Fibroblast of skin of left quadriceps (primary cell): ENCODE measurements at places on chromosomes 6 and 20.

DNA sequence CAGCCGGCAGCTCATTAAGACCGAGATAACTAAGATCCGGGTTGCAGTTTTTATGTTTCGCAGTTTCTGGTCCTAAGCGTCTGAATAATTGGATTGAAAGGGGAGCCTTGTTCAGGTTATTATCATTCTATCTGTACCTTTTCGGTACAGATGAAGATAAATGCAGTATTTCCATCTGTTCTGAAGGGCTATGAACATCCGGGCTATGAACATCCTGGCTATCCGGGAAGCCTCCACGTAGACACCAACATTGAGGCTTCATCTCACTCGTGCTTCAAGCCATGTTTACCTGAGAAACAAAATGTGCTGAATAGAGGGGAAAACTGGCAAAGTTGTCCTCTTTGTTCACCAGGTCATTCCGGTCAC is 399 bp upstream of the REPS1 start:
- no peak for DNase-seq

DNA sequence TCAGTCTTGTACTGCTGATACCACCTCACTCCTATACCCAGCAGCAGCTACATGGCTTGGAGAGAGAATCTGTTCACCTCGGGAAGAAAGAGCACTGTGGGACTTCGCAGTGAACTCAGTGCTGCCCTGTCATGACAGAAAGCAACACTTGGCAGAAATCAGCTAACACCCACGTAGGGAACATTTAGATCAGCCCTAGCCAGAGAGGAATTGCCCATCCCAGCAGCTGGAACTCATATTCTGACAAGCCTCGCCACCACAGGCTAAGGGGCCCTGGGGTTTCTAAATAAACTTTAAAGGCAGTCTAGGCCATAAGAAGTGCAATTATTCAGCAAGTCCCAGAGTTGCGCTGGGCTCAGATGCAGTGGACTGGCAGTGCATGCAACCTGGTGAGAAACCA is 1266.8 kb downstream of the GRIK2 start:
- DNase-seq = no peak

DNA sequence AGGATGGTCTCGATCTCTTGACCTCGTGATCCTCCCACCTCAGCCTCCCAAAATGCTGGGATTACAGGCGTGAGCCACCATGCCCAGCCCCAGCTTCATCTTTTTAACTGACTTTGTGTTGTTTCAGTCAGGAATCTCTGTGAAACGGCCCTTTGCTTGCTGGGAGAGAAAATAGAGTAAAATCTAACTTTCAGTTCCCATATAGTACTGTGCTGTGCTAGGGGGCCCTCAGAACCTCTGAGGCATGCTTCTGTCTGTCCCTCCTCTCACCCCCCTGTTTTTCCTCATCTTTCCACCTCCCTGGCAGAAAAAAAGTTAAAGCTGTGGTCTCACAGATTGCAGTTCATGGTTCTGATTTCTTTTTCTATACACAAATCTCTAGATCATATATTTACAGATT is 48.4 kb downstream of the LRP11 start:
- DNase-seq = no peak

DNA sequence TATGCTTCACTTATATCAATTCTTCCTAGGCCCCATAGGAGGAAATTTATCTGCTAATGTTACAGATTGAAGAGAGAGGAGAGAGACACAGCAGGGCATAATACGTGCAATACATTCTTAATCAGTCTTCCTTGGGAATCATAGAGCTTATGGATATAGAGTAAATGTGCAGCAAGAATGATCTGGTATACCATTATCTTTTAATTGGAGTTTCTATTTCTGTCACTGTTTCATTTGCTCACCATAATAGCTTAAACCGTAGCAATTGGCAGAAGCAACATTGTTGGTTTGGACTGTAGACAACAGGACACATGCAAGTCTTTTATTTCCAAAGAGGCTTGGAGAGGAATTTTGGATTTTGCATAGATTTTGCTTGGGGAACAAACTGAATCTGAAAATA is 68.1 kb upstream of the PCSK2 start:
- no peak for DNase-seq

DNA sequence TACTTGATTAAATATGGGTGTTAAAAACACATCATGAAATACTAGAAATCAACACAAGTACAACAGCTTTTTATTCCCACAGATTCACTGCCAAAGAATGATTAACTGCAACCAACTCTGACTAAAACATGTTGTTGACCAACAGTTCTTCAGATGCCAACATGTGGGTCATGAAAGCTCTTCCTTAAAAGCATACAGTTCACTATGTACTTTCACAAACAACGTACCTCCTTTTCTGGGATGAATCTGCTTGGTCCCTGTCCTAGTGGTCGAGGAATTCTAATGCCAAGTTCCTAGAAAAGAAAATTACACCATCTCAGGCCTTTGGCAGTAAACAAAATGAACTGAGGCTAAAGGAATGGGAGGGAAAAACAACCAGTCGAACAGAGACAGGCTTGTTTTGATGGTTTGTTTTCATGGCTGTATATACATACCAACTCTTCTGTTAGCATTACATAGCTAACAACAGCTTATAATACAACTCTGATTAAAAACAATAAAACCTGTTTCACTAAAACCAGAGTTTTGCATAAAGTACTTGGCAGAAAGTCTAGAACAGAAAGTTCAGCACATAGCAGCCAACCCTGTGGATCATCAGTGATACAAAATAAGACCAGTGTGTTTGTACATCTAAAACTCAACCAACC is 92.5 kb downstream of the SESN1 start:
- no peak for DNase-seq

DNA sequence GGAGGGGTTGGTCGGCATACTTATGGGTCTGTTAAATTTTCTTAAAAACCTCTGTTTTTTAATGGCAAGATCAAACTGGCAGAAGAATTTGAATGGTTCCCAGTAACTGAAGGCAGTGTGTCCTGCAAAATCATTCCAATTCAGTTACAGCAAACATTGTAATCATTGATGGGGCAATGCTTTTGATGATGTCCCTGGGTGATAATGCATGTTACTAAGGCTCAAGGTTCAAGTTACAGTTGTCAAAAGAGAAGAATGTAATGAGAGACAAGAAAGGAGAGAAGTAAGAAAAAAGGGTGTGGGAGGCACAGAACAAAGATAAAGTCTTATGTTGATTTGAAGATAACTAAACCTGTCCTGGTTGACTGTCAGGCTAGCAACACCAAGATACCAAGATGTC is 54.9 kb downstream of the CEP162 start:
- DNase-seq = no peak

GRCh38 chr6:154247119-154247861 is 109.3 kb downstream of the IPCEF1 start:
- no peak for DNase-seq

GRCh38 chr6:105087571-105088211 is 92.1 kb downstream of the POPDC3 start:
- peak; percentile 20 for DNase-seq

GRCh38 chr20:57911512-57912226 is 201.9 kb upstream of the PMEPA1 start:
- no peak for DNase-seq

DNA sequence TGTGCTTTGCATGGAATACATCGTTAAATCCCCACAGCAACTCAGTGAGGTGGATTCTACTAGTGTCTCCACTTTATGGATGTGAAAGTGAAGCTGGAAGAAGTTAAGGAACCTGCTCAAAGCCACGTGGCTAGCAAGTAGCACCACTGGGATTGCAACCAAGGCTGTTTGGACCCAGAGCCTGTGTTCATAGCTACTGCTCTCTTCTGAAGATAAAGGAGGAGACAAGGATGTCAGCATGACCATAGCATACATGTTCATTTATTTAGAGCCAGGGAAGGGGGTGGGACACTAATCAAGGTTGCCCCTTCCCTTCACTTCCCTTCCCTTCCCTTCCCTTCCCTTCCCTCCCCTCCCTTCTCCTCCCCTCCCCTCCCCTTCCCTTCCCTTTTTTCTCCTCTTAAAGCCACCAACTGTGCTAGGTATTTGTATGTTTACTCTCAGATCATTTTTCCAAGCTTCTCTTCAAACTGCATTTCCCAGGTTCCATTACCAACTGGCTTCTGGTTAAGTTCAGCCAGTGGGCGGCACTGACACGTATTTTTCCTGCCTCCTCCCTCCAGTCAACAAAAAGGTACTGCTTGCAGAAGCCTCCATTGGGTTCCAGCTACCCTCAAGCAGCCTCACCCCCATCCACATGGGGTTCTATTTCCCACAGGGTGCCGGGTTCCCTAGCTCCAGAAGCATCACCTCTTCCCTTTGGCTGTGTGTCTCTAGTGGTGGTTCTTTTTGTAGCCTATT is 134.9 kb downstream of the BCAS1 start:
- DNase-seq = no peak

DNA sequence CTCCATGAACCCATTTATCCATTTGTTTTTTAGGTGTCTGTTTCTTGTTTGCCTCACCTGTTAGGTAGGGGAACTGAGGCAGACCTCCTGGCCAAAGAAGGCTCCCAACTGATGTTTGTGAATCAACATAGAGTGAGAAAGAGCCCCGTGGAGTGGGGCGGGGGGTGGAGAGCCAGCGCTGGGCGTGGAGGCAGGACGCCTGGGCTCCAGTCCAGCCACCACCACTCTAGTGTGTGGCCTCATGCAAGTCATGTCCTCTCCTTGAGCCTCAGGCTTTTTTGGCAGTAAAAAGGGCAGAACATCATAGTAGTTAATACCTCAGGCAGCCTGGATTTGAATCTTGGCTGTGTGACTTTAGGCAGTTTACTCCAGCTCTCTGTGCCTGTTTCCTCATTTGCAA is 42.2 kb upstream of the SCRT2 start:
- DNase-seq = no peak

DNA sequence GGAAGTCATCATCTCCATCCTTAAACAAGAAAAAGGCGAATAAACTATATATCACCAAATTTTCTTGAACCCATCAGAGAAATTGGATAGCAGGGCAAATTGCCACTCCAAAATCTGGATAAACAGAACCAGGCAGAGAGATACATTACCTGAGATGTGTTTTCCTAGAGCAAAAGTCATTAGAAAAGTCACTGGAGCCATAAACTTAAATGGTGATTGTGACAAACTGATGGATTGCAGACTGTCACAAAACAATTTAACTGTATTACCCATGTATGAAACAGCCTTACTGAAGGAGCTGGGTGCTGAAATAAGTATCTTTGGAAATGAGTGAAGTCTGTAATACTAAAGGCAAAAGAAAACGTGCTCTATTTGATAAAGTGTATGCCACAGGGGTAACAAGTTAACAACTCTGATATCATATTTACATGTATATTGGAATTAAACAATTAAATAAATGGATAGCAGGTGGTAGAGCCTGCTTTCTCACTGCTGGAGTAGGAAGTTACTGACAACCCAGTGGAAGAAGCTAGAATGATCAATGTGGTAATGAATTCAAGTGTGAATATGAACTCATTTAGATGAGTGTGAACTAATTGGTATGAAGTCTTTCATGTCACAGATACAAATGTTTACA is 186.9 kb downstream of the LMBRD1 start:
- no peak for DNase-seq

DNA sequence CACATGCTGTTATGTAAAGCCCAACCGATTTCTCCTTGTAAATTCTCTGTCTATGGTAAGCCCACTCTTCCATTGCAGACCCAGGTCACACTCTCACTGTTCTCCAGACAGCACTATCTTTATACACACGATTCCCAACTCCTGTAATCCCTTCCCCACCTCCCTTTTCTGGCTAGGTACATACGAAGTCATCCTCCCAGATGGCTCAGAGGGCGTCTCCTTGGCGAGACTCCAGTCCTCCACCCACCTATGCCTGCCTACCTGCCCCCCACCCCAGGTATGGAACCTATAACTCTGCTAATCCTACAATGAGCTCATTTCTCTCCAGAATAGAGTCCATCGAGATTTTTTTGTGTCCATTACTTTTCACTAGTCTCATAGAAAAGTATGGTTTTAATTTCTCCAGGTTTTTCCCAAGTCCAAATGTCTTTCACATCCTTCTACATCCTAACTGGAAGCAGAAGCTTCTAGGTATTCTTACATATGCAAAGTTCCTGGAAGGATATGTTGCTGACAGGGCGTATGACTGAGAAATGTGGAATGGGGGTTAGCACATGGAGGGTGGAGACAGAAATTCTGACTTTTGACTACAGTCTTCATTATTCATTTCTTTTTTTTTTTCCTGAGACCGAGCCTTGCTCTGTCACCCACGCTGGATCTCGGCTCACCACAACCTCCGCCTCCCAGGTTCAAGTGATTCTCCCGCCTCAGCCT is 22.8 kb downstream of the SCML4 start:
- no peak for DNase-seq

DNA sequence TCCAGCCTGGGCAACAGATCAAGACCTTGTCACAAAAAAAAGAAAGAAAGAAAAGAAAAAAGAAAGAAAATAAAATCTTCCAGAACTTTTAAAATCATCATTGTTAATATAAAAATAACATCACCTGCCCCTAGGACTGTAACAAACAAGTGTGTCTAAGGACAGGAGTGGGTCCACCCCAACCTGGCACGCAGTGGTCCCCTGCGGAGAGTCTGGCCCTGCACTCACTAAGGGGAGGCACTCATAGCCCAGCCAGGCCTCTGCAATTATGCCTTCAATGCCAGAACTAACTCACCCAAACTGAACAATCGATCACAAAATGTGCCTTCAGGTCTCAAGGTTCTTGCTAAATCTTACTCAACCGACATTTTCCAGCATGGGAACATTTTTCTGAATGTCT is 4.8 kb downstream of the GMEB2 start:
- no peak for DNase-seq

GRCh38 chr6:30152016-30152673 is 8.9 kb downstream of the TRIM10 start:
- DNase-seq = no peak

DNA sequence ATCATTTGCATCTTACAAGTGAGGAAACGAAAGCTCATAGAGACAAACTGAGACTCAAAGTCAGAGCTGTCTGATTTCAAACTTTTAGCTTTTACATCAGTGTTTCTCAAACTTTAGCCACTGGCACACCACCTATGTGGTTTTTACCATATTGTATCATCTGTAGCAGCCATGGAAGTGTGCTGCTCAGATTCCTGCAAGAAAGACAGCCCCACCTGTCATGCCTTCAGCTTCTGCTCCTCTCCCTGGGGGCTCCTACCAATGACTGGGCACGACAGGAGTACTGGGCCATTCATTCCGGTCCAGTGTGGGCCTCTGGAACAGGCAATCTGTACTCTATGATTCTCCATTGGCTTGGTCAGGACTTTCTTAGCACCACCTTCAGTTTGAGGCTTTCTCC is 87.0 kb downstream of the BCAS1 start:
- DNase-seq = no peak

DNA sequence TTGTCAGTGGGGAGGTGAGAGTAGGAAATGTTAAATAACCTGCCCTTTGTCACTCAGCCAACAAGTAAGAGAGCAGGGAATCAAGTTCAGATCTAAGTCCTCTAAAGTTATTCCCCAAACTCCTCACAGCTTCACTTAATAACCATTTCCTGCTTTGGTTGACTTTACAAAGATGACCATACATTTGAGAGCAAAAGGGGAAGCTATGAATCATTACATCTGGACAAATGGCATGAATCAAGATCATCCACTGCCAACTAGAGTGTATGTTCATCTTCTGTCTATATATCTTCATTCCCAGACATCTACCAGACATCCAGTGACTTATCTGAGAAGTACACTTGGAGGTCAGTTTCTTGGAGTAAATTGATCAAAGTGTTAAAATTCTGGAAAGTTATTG is 15.1 kb upstream of the HIVEP2 start:
- no peak for DNase-seq
